Ovary (tissue), 10 donors: ENCODE measurements at places on chromosomes 12 and 14.

DNA sequence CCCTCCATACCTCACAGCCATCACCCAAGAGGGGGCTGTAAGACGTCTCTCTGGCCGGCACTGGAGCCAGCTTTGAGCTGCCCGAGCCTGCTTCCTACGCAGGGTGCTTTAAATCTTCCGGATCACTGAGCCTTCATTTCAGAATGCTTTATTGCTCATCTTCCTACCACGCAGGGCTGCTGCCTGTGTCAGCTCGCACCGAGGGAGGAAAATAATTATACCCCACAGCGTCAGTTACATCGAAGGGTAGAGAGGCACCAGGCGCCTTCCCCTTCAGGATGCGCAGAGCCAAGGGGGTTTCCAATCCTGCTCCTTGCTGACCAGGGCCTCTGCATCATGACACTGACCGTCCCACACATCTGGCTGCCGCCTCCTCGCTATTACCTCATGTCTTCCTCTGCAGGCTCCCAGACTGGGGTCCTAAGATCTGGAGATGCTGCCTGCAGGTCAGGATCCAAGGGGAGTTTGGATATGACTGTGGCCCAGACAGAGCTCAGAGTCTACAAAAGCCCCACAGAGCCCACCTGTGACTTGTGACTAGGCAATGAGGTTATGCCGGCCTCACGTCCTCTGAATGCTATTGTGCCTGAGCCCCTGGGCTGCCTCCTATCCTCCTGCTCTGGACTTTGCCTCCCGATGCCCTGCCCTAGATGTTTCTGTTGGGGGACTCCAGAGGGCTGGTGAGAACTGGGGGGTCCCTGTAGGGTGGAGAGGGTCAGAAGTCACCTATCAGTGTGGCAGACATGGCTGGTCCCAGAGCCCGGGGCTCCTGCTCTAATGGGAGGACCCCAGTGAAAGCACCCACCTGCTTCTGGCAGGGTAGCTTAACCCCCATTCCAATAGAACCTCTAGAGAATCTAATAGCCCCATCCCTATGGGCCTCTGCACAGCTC, 220.3 kb upstream of the RTL1 start:
- no peaks in the 10 kb centered on the region for H3K4me1 ChIP-seq
- no peak overlapping the region for H3K4me3 ChIP-seq
- no peak for DNase-seq
- no peaks in the 10 kb centered on the region for H3K27me3 ChIP-seq
- no peaks in the 10 kb centered on the region for H3K36me3 ChIP-seq

DNA sequence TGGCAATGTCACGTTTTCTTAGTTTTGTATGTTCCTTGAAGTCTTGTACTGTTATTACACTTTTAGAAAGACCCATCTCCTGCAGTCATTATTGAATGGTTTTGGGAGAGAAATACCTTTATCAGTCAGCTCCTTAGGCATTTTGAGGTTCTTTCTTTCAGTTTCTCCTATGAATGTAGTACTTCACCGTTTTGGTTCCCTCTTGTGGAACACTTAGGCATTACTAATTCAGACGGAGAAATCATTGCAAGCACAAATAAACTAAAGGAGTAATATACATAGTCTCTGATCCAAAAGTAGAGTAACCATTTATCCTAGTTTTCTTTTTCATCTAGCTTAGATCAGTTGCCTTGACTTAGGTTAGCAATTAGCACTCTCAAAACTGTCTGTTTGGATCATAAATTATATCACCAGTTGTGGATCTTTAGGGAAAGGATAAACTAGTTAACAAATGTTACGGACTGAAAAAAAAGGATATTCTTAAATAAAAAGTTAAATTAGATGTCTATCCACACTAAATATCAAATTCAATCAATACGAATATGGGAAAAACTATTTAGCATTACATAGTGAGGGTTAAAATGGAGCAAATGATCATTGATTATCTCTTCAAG, 1538.3 kb upstream of the SEL1L start:
- no peak for DNase-seq
- H3K4me1 ChIP-seq: no peaks in the 10 kb centered on the region

DNA sequence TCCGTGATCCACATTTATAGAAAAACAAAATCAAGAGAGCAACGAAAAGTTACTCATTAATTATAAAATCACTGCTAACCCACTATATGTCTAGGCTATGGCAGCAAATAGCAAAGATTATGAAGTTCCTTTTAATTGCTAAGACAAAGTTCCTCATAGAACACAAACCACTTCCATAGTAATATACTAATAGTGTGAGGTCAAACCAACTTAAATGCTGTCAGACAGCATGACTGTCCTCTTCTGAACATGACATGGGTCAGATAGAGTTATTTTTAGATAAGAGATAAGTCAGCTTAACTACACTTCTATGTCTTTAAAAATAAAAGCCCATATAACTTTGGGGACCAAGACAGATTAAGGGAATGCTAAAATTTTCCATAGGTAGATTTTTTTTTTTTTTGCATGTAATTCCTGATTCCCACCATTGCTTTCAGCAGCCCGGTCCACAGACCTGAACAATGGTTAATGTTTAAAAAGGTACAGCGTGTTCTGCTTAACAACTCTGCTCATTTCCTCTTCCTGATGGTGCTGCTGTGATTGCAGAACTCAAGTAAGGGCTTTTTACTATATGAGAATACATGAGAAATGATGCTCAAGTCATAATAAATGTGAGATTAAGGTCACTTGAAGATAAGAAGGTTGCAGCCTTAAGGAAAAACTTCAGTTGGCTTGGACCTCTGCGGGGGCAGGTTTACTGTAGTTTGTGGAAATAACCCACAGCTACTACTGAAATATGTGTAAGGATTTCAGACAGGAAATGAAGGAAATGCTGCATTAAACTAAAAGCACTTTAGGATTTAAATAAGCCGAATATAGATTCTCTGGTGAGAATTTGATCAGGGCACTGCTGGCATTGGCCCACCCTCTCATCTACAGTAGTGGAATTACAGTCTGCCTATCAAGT, 37.7 kb upstream of the DUSP6 start:
- no peaks in the 10 kb centered on the region for H3K36me3 ChIP-seq
- DNase-seq: no peak
- no peaks in the 10 kb centered on the region for H3K4me1 ChIP-seq
- H3K4me3 ChIP-seq: no peak overlapping the region
- H3K27ac ChIP-seq: no peak overlapping the region

- H3K4me3 ChIP-seq: no peak overlapping the region
- no peak overlapping the region for H3K27ac ChIP-seq
- peaks cover 20% of the 10 kb centered on the region for H3K4me1 ChIP-seq
- no peaks in the 10 kb centered on the region for H3K27me3 ChIP-seq
- DNase-seq: no peak
Measured at GRCh38 chr14:68407285-68407684, 385.6 kb downstream of the ZFP36L1 start.

GRCh38 chr14:29971101-29971500, 43.5 kb upstream of the PRKD1 start:
- no peaks in the 10 kb centered on the region for H3K36me3 ChIP-seq
- H3K4me3 ChIP-seq: no peak overlapping the region
- H3K27me3 ChIP-seq: no peaks in the 10 kb centered on the region
- DNase-seq: no peak
- H3K27ac ChIP-seq: no peak overlapping the region
- H3K4me1 ChIP-seq: no peaks in the 10 kb centered on the region

DNA sequence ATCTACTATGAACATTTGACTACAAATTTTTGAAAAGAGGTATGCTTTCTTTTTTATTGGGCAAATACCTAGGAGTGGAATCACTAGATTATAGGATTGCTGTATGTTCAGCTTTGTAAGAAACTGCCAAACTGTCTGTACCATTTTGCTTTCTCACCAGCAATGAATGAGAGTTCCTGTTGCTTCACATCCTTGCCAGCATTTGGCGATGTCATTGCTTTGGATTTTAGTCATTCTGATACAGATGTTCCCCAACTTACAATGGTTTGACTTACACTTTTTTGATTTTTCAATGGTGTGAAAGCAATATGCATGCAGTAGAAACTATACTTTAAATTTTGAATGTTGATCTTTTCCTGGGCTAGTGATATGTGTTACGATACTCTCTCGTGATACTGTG, 328.7 kb downstream of the RAD51B start:
- DNase-seq: no peak
- no peak overlapping the region for H3K27ac ChIP-seq
- no peaks in the 10 kb centered on the region for H3K36me3 ChIP-seq
- H3K4me1 ChIP-seq: peaks cover 13% of the 10 kb centered on the region
- no peaks in the 10 kb centered on the region for H3K27me3 ChIP-seq
- H3K4me3 ChIP-seq: no peak overlapping the region

DNA sequence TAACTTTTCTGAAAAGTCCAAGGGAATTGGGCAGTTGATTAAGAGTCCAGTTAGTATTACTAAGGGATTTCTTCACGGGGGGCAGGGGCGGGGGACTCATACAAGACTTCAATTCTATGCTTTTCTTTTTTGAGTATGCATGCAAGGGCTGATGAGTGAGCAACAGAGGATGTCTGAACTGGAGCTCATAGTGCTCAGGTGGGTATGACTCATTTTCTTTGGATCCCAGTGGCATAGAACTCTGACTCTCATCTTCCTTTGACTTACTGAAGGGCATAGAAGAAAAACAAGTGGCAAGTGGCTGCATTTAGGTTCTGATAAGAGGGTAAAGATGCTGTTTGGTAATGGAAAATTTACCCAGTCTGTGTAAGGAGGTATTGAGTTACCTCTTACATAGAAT, 749.2 kb downstream of the NOVA1 start:
- DNase-seq: no peak
- H3K4me3 ChIP-seq: no peak overlapping the region
- H3K36me3 ChIP-seq: no peaks in the 10 kb centered on the region
- no peaks in the 10 kb centered on the region for H3K4me1 ChIP-seq

GRCh38 chr14:37147310-37147880, 25.0 kb downstream of the SLC25A21 start:
- no peaks in the 10 kb centered on the region for H3K36me3 ChIP-seq
- DNase-seq: no peak
- H3K27me3 ChIP-seq: no peaks in the 10 kb centered on the region
- no peak overlapping the region for H3K4me3 ChIP-seq
